ENCODE measurements at places on chromosomes 13 and 19. TPM values are rescaled to one million over a fixed set of nuclear protein-coding genes. Genes with fewer than 3 reads are reported as not detected.

DNA sequence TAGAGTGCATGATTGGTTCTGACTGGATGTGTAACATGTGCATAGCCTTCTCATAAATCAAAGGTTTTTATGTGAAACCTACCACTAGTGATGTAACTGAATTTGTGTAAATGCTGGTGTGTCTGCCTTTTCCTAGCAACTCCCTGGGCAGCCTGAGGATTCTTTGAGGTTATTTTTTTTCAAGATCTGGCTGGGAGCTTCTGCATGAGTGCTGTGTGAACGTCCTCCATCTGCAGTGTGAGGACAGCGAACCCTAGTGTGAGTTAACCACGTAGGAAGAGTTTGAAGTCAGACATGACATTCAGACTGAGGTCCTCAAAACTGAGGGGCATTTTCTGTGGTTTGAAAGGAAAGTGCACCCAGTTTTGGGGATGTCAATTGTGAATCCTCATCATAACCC lies 39.9 kb downstream of the DPRX start:
- DNase-seq = no peak

GRCh38 chr19:3721131-3721886 lies 13.1 kb downstream of the TJP3 start:
- DNase-seq = peak; percentile 69

ZNF99 gene
- total RNA-seq = 0.74 TPM

- no peak for DNase-seq
These were observed 313.1 kb upstream of the MAB21L1 start for GRCh38 chr13:35789335-35790165.

DNA sequence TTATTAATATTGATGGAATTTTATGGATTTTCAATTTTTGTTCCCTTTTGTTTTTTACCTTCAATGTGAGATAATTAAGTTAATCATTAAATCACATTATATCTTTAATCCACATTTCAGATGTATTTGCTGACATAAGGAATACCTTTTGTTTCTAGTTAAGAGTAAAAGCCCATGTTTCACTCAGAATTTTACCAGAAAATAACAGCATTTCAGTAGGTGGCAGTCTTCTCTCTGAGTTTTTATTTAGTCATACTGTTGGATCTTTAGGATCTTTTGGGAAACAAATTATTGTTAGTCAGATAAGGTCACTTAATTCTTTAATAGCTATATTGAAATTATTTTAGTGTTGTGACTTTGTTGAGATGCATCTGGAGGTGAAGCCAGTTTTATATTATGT lies 67.9 kb downstream of the NDFIP2 start:
- no peak for DNase-seq

DNA sequence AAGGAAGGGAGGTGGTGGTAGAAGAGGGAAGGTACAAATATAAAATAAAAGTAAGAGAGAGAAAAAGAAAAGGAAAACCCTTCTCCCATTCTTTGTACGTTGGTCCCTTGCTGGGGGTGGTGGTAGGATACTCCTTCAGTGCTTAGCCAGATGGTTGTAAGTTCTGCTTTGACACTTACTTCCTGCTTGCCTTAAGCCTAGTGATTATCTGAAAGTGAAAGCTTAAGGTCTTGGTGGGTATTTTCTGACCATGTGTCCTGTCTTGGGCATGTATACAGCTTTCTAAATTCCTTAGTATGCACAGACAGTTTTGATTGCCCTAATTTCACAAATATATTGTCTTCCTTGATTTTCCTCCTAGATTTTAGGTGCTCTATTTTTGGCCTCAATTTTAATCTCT lies 314.8 kb downstream of the PCDH17 start:
- no peak for DNase-seq

DNA sequence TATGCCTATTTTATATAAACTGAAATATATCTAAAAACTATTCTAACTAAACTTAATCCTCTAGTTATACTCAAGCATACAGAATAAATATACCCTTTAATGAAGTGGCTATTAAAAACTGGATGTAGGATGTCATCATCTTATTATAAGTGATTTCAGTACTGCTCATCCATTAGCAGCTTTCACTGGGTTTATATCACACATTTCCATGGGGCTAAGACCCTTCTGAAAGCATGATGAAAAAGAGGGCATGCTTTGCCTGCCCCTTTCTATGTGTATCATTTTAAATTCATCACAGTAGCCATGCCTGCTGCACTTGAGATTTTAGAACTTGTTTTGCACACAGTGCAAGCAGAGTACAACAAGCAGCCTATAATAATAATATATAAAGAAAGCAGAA lies 477.5 kb downstream of the SLITRK6 start:
- DNase-seq = no peak

DNA sequence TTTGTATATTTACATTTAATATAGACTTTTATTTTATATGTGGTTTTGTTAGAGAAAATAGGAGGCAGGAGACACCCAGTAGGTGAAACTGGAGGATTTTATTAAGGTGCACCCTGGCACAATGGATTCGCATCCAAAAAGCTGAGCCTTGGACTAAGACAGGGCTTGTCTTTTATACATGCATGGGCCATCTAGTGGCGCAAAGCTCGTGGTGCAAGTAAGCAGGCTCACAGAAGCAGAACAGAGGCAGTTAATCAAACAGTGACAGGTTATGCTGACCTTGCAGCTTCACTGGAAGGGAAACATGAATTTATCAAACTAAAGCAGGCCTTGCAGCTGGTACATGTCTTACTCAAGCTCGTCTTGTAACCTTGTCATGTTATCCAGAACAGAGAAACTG lies 58.8 kb upstream of the ZNF681 start:
- no peak for DNase-seq

DNA sequence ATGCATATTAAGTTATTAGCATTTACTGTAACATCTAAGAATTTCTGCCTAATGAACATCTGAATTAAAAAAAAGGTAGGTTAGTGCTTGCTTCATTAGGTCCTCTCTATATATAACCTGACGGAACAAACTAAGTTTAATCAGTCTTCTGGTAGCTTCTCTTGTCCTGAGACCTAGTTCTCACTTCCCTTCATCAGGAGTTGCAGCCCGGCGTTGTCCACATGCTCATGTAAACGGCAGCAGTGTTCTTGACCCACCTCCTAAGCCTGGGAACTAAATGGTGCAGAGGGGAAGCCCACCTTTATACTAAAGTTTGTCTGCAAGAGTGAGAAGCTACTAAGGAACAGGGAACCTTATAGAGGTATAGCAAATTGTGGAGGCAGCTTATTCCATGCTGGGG lies 31.9 kb upstream of the CPB2 start:
- DNase-seq = no peak

TLE6 gene
- 1.4 TPM for total RNA-seq

EMP3 gene
- total RNA-seq = 81.3 TPM

CGB8 gene
- not detected for total RNA-seq

All from urinary bladder (tissue), 4 donors.